ENCODE measurements at places on chromosomes 1 and 21.

DNA sequence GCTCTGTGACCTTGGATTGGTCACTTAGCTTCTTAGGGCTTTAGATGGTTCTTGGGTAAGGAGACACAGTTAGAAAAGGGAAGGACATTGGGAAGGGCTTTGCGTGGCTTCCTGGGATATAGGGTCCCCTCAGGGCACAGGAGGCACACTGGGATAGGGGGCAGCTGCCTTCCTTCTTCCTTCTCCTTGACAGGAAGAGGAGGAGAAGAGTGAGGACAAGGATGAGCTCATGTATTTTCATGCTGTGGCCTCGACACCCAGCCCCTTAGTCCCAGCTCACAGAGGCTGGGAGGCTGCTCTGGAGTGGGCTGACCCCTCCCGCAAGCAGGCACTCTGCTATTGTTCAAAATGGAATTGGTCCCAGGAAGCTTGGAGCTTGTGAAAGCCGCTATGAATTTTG, 45.7 kb upstream of the POU3F1 start:
- no peak for DNase-seq

DNA sequence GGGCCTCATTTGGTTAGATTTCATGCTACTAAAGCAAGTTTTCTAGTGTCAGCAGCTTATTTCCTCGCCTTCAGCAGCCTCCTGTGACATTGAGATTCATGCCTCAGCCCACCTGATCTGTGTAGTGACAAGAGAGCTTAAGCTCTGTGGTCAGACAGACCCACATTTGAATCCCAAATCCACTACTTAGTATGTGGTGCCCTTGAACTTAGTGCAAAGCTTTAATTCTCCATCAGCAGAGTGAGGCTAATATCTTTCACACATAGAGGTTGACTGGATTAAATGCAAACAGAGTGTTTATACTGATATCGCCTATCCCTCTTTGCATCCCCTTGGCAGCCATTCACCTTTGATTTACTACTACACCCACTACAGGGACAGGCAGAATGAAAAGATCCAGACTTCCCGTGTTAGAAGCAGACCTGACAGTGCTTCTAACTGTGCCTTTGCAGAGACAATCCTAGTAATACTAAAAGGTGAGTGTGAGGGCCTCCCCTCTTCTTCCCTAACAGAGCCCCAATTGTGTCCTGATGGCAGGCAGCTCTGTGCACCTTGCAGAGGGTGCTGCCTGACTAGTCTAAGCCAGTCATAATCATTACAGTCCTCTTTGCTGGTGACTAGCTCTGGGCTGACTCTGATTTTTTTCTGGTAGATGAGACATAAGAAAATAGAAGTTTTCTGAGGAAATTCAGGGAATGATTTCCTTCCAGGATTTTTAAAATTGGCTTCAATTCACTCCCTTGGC, 264.0 kb downstream of the CTH start:
- no peak for DNase-seq

DNA sequence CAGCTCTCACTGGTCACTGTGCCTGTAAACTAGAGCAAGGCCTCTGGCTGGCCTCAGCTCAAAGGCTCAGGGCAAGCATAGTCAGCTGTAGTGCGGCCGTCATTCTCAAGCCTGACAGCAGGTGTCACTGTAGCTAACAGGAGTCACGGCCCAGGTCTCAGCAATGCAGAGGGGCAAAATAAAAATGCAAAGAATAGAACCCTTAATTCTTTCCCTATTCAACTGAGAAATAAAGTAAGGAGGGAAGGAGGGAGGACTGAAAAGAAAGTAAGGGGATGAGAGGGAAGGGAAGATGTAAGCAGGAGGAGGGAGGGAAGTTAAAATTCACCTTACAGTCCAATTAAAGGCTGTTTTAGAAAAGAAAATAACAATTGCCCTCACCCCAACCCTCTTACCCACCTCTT, 106.1 kb downstream of the KIAA0319L start:
- DNase-seq: peak; percentile 90

DNA sequence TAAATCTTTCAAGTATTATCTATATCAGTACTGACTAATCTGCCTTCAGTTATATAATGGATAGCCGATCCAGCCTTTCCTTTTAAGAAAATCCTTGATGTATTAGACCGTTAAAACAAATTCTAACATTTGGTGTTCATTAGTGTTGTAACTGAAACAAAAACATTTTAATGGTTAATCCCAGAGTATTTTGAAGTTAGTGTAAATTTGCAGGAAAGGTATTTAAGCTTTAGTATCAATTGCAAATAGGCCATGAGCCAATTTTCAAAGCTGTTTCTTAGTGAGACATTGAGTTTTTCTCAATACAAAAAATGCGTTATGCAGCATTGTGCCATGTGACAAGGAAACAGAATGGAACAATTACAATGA, 29.6 kb downstream of the DISP1 start:
- no peak for DNase-seq

DNA sequence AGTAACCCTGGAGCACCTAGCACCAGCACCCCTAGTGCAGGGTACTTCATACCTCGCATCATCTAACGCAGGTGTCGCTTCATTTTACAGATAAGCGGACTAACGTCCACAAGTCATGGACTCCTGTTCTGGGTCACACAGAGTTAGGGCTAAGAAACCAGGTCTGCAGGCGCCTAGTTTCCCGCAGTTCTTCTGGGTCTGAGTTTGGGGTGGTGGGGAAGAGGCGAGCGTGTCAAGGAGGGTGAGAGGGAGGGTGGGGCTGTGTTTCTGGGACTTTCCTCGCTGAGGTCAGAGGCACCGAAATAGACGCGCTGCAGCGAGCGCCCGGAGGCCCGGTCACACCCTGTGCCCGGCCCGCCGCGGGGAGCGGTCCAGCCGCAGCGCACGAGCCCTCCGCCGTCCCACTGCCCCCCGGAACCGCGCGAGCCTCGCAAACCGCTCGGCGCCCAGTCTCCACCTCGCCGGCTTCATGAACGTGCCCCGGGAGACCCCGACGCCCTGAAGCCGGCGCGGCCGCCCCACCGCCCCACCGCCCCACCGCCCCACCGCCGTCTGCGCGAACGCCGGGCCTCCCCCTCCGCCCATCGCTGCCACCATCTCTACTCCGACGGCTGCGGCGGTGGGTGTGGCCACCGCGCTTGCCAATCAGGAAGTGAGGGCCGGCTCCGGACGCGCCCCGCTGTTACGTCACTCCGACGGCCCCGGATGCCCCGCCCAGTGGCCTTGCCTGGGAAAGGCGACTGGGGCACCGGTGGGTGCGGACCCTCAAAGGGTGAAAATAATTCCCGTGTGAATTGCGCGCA, 12.3 kb downstream of the IFI6 start:
- peak; percentile 93 for DNase-seq

GRCh38 chr21:44892536-44893277, 19.2 kb upstream of the PTTG1IP start:
- DNase-seq: peak; percentile 71

DNA sequence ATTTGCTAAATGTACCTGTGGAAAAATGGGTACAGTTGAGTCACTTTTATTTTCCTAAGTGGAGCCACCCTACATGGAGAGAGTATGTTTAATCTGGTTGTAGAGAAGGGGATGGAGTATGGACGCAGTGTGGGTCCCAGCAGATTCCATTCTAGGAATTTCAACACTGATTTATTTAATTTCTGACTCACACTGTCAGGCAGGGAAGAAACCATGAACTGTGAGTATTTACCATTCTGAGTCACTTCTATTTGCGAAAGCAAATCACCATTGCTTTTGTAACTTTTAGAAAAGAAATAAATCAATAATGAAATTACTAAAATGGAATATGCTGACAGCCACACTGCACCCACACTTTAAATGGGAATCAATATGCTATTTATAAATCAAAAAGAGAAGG, 339.0 kb downstream of the DSCAM start:
- DNase-seq: peak; percentile 45
